ENCODE measurements at places on chromosomes 3 and 15. TPM values are rescaled to one million over a fixed set of nuclear protein-coding genes. Genes with fewer than 3 reads are reported as not detected.

The KNG1 gene
- total RNA-seq, result not detected

The GABRR3 gene
- not detected for total RNA-seq

The CHL1 gene
- total RNA-seq, result not detected

The NUP210 gene
- 0.28 TPM for total RNA-seq

The VEPH1 gene
- 107 TPM for total RNA-seq

The LIPH gene
- total RNA-seq, result 2.5 TPM

The DLL4 gene
- total RNA-seq, result 103 TPM

The ASB7 gene
- 12.2 TPM for total RNA-seq

The CFAP44 gene
- 2.6 TPM for total RNA-seq

The PPP1R2 gene
- total RNA-seq, result 104 TPM

The LMAN1L gene
- not detected for total RNA-seq

The DOCK3 gene
- under 0.01 TPM for total RNA-seq

The SPATA12 gene
- 0.18 TPM for total RNA-seq
